Activated CD4-positive, alpha-beta memory T cell treated with anti-CD3 and anti-CD28 coated beads for 36 hours (primary cell): ENCODE measurements at places on chromosomes 3 and 15. TPM values are rescaled to one million over a fixed set of nuclear protein-coding genes. Genes with fewer than 3 reads are reported as not detected.

GRCh38 chr3:66276705-66277274 lies 56.0 kb downstream of the SLC25A26 start:
- no peaks in the 10 kb centered on the region for H3K27me3 ChIP-seq
- H3K4me3 ChIP-seq = no peak overlapping the region
- H3K4me1 ChIP-seq = peaks cover 37% of the 10 kb centered on the region
- H3K36me3 ChIP-seq = peaks cover 4% of the 10 kb centered on the region

DNA sequence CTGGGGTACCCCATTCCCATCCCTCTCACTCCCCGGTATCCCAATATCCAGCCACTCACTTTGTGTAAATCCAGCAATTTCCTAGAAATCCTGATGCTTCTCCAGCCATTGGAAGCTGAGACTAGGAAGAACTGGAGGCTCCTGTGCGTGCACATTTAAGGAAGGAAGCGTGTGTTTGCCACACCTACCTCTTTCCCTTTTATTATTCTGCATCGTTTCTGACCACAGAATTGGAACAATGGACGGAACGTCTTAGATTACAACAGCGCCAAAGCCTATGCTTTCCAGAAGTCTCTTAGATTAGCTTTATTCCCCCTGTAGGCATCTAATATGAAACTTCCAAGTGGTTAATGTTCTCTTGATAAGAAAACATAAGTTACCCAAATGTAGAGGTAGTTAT lies 234.8 kb upstream of the TRIM42 start:
- H3K4me3 ChIP-seq = no peak overlapping the region
- DNase-seq = no peak
- H3K4me1 ChIP-seq = no peaks in the 10 kb centered on the region
- H3K27me3 ChIP-seq = no peaks in the 10 kb centered on the region

DNA sequence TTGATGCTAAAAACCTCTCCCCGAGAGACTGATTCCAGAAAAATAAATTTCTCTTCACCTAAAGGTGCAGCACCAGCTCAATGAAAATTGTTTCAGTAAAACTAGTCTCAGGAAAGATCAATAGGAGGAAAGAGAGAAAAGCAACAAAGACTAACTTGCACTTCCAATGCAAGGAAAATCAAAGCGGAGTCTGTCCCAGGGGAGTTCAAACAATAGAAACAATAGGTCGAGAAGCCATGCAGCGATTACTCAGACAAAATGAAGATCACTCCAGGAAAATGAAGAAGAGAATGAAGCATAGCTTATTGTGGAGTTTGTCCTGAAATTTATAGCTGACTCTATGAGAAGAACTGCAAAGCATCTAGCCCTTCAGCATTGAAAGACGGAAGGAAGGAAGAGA lies 105.1 kb upstream of the FRMD4B start:
- no peaks in the 10 kb centered on the region for H3K4me1 ChIP-seq
- H3K27ac ChIP-seq = no peak overlapping the region
- H3K27me3 ChIP-seq = peaks cover 17% of the 10 kb centered on the region
- DNase-seq = no peak
- H3K36me3 ChIP-seq = no peaks in the 10 kb centered on the region
- H3K4me3 ChIP-seq = no peak overlapping the region

- no peaks in the 10 kb centered on the region for H3K27me3 ChIP-seq
- peak overlapping the region; percentile 45 for H3K27ac ChIP-seq
- DNase-seq = no peak
- H3K4me3 ChIP-seq = no peak overlapping the region
- peaks cover 9% of the 10 kb centered on the region for H3K36me3 ChIP-seq
These were observed 9.8 kb upstream of the ANKDD1A start for GRCh38 chr15:64901914-64902313.

DNA sequence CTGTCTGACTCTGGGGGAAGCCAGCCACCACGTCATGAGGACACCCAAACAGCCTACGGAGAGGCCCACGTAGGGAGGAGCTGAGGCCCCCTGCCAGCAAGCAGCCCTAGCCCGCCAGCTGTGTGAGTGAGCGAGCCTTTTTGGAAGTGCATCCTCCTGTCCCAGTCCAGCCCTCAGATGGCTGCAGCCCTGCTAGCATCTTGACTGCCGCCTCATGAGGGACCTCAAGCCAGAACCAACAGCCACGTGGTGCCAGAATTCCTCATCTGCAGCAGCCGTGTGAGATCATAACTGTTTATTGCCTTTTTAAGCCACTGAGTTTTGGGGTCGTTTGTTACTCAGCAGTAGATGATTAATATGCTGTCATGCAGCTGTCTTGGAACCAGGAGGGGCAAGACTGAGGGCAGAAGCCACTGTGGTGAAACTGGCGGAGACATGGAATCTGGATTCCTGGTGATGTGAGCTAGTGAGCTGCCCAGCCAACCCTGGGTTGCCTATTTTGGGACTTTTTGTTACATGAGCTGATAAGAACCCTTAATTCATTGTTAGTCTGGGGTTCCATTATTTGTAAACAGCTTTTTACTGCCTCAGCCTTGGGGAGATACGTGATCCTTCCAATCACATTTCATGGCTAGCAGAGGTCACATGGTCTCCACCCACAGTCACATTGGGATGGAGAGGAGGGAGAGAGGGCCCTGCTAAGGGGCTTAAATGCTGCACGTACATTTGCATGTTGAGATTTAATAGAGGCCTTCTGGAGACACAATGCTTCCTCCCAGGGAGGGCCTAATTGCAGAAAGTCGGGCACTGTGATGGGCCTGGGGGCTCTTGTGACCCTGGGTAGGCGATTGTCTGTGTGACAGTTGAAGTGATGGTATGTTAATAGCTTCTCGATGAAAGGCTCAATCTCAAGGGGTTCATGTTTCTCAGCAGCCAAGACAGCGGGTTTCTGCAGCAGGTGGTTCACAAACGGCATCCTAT lies 73.8 kb downstream of the RPLP1 start:
- peaks cover 4% of the 10 kb centered on the region for H3K4me1 ChIP-seq
- H3K27ac ChIP-seq = no peak overlapping the region
- no peak overlapping the region for H3K4me3 ChIP-seq

DNA sequence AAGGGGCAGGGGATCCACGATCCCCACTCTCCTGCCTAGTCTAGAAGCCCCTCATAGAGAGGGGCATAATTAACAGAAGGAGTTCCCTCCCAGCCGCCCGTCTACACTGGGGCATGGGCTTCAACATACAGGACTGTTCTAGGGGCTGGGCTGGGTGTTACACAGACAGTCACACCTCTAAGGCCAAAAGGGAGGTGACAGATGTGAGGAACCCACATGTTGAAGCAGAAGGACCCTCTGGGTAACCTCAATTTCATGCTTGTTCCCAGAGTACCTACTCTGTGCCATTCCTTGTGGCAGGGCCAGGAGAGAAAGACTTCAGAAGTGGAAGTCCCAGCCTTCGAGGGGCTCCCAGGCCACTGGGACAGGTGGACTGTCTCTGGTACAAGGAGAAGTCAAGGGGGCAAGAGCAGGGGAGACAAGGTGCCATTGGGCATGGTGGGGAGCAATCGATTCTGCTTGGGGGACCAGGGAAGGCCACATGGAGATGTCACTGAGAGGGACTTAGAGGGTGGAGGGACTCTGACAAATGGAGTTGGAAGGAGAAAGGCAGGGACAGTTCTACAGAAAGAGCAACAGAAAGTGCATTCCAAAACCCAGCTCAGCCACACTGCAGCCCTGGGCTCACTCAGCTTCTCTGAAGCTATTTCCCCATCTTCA lies 71.3 kb downstream of the CPN2 start:
- H3K36me3 ChIP-seq = no peaks in the 10 kb centered on the region
- no peaks in the 10 kb centered on the region for H3K4me1 ChIP-seq
- H3K27ac ChIP-seq = no peak overlapping the region
- DNase-seq = peak; percentile 5
- H3K4me3 ChIP-seq = no peak overlapping the region

GRCh38 chr15:76566276-76566675 lies 229.7 kb downstream of the ISL2 start:
- no peaks in the 10 kb centered on the region for H3K4me1 ChIP-seq
- peaks cover 16% of the 10 kb centered on the region for H3K36me3 ChIP-seq
- no peak overlapping the region for H3K27ac ChIP-seq
- no peak overlapping the region for H3K4me3 ChIP-seq

- H3K27me3 ChIP-seq = no peaks in the 10 kb centered on the region
- H3K27ac ChIP-seq = no peak overlapping the region
- no peak for DNase-seq
- no peaks in the 10 kb centered on the region for H3K36me3 ChIP-seq
- H3K4me1 ChIP-seq = no peaks in the 10 kb centered on the region
- H3K4me3 ChIP-seq = no peak overlapping the region
These were observed 316.2 kb upstream of the THRB start for GRCh38 chr3:24810881-24811280.

- H3K4me3 ChIP-seq = no peak overlapping the region
- no peaks in the 10 kb centered on the region for H3K36me3 ChIP-seq
- peaks cover 39% of the 10 kb centered on the region for H3K27me3 ChIP-seq
- no peaks in the 10 kb centered on the region for H3K4me1 ChIP-seq
- no peak for DNase-seq
These were observed 2.2 kb upstream of the THRB start for GRCh38 chr3:24496529-24497482.

DNA sequence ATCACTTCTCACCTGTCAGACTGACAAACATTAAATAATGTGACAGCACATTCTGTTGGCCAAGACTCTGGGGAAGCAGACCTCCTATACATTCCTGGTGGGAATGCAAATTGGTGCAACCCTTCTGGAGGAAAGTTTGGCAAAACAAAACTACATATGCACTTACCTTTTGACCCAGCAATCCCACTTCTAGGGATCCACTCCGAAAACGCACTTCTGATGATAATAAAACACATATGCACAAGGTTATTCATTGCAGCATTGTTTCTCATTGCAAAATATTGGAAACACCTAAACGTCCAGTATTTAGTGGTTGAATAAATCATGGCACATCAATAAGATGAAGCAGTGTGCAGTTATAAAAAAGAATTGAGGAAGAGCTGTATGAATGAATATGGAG lies 145.5 kb upstream of the ABHD17C start:
- no peaks in the 10 kb centered on the region for H3K4me1 ChIP-seq
- no peak for DNase-seq
- no peak overlapping the region for H3K4me3 ChIP-seq
- H3K36me3 ChIP-seq = no peaks in the 10 kb centered on the region

DNA sequence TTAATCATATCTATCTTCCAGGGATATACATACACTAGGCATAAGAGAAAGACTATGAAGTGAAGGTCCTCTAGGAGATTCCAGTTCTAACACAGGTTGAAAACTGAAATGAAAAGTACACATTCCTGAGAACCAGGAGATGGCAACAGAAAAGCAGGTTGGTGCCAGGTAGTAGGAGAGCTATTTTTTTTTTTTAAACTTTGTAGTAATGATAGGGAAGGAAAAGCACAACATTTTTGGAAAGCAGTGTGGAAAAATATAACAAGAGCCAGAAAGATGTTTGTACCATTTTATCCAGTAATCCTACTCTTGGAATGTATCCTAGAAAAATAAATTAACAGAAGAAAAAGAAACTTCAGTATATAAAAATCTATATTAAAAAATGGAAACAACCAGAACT lies 189.9 kb downstream of the DTWD1 start:
- H3K36me3 ChIP-seq = no peaks in the 10 kb centered on the region
- H3K4me3 ChIP-seq = no peak overlapping the region
- no peak overlapping the region for H3K27ac ChIP-seq
- H3K4me1 ChIP-seq = no peaks in the 10 kb centered on the region
- DNase-seq = no peak

GRCh38 chr3:197810901-197811300 lies 19.8 kb downstream of the LRCH3 start:
- H3K4me1 ChIP-seq = peaks cover 34% of the 10 kb centered on the region
- no peak overlapping the region for H3K27ac ChIP-seq
- H3K4me3 ChIP-seq = no peak overlapping the region
- DNase-seq = no peak

GRCh38 chr3:177781686-177782161 lies 584.4 kb upstream of the TBL1XR1 start:
- DNase-seq = no peak
- no peak overlapping the region for H3K4me3 ChIP-seq
- no peaks in the 10 kb centered on the region for H3K36me3 ChIP-seq
- no peaks in the 10 kb centered on the region for H3K27me3 ChIP-seq
- H3K4me1 ChIP-seq = peaks cover 20% of the 10 kb centered on the region

- H3K4me3 ChIP-seq = no peak overlapping the region
- H3K27ac ChIP-seq = no peak overlapping the region
- H3K36me3 ChIP-seq = no peaks in the 10 kb centered on the region
- peaks cover 2% of the 10 kb centered on the region for H3K27me3 ChIP-seq
- H3K4me1 ChIP-seq = no peaks in the 10 kb centered on the region
- no peak for DNase-seq
These were observed 79.6 kb downstream of the ARNT2 start for GRCh38 chr15:80483725-80484161.

DNA sequence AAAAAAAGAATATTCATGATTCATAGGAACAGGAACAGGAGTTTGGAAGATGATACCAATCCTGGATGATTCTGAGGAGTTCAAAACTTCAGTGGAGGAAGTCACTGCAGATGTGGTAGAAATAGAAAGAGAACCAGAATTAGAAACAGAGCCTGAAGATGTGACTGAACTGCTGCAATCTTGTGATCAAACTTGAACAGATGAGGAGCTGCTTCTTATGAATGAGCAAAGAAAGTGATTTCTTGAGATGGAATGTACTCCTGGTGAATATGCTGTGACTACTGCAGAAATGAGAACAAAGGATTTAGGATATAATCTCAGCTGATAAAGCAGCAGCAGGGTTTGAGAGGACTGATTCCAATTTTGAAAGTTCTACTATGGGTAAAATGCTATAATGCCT lies 72.7 kb downstream of the GSK3B start:
- no peak for DNase-seq
- H3K36me3 ChIP-seq = peaks cover 3% of the 10 kb centered on the region
- no peak overlapping the region for H3K27ac ChIP-seq
- H3K4me3 ChIP-seq = no peak overlapping the region

DNA sequence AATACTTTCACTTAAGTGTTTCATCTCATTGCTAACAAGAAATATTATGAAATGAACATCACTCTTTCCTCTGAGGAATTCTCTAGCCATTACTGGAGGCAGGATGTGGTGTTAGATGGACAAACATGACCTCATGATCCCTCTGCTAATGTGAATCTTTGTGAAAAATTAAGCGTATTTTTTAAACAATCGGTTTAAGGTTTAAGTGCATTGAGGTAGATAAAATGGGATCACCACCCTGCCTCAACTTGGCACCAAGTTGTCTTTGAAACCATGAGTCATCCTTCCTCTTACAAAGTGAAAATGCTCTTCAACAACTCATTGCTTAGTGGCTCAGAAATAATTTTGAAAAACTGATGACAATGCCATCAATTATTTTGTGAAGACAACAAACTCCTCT lies 76.0 kb upstream of the DCBLD2 start:
- no peaks in the 10 kb centered on the region for H3K27me3 ChIP-seq
- DNase-seq = no peak
- H3K4me1 ChIP-seq = no peaks in the 10 kb centered on the region

The TTLL13 gene
- 0.73 TPM for total RNA-seq

The TICRR gene
- 18.0 TPM for total RNA-seq

The TRIM71 gene
- total RNA-seq = 0.02 TPM

The MDFIC2 gene
- not detected for total RNA-seq

The CCR3 gene
- total RNA-seq = not detected

The EIF2A gene
- 137 TPM for total RNA-seq
